ENCODE measurements at places on chromosomes 11 and 22. TPM values are rescaled to one million over a fixed set of nuclear protein-coding genes. Genes with fewer than 3 reads are reported as not detected.

- H3K36me3 ChIP-seq: peaks cover 32% of the 10 kb centered on the region
- DNase-seq: no peak
- H3K27ac ChIP-seq: peak overlapping the region; percentile 83
- peaks cover 48% of the 10 kb centered on the region for H3K4me1 ChIP-seq
Observed at GRCh38 chr11:45805305-45806071, 539 bp downstream of the SLC35C1 start.

GRCh38 chr11:120547811-120548681 lies 36.5 kb downstream of the GRIK4 start:
- H3K36me3 ChIP-seq: no peaks in the 10 kb centered on the region
- peaks cover 8% of the 10 kb centered on the region for H3K27me3 ChIP-seq
- H3K4me3 ChIP-seq: no peak overlapping the region
- no peak overlapping the region for H3K27ac ChIP-seq

- DNase-seq: no peak
- no peak overlapping the region for H3K4me3 ChIP-seq
- H3K36me3 ChIP-seq: no peaks in the 10 kb centered on the region
- no peak overlapping the region for H3K27ac ChIP-seq
- H3K27me3 ChIP-seq: peaks cover 32% of the 10 kb centered on the region
- no peaks in the 10 kb centered on the region for H3K4me1 ChIP-seq
Observed at GRCh38 chr11:44351006-44351660, 41.2 kb upstream of the ALX4 start.

DNA sequence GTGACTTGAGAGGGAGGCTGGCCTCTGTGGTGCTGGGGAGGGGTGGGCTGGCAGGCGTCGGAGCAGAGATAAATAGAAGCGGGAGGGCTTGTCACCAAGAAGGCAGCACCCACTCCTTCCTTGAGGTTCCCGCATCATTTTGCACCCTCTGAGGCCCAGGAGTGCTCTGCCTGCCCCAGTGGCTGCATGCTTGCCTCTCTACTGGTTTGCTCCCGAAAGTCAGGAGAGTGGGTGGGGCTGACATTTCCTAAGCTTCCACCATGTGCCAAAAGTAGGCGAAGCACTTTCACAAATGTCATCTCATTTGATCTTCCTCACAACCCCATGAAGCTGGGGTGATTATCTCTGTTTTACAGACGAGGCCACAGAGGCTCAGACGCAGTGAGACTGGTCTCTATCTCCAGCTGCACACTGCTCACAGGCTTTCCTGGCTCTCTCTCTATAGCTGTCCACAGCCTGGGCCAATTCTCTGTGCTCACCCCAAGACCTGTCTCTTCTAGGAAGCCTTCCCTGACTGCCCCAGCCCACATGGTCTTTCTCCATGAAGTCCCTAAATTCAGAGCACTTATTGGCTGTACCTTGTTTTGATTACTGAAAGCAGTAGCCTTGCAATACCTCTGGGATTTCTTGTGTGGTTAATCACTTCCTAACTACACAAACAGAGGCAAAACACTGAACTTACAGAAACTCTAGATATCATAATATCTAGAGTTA lies 2.6 kb upstream of the UCP3 start:
- no peak overlapping the region for H3K4me3 ChIP-seq
- H3K27ac ChIP-seq: peak overlapping the region; percentile 86
- peak; percentile 56 for DNase-seq

- H3K4me1 ChIP-seq: peaks cover 11% of the 10 kb centered on the region
- no peak overlapping the region for H3K4me3 ChIP-seq
- H3K27ac ChIP-seq: no peak overlapping the region
- H3K27me3 ChIP-seq: no peaks in the 10 kb centered on the region
- DNase-seq: no peak
Observed at GRCh38 chr11:81787584-81788049, 946.0 kb downstream of the FAM181B start.

- H3K4me3 ChIP-seq: no peak overlapping the region
- H3K36me3 ChIP-seq: no peaks in the 10 kb centered on the region
- no peak for DNase-seq
- no peak overlapping the region for H3K27ac ChIP-seq
- no peaks in the 10 kb centered on the region for H3K27me3 ChIP-seq
Observed at GRCh38 chr11:85088286-85088685, 538.9 kb downstream of the DLG2 start.

DNA sequence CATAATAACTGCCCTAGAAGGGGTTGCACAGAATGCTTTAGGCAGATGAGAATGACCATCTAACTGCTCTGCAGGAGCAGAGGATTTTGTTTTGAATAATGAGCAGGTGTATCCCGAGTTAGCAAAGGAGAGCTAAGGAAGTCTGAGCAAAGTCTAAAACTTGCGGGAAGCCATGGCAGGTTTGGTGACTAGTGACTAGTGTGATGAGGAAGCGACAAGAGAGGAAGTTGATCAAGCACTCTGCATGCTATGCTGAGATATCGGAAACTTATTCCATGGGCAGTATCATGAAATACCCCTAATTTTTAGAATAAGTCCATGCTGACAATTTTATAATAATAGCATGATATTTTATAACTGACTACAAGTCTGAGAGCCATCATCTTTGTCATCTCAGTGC lies 12.9 kb downstream of the OLFML1 start:
- no peaks in the 10 kb centered on the region for H3K36me3 ChIP-seq
- peaks cover 4% of the 10 kb centered on the region for H3K4me1 ChIP-seq
- no peak overlapping the region for H3K4me3 ChIP-seq
- no peak for DNase-seq
- H3K27ac ChIP-seq: no peak overlapping the region

GRCh38 chr22:40156001-40156516 lies 21.7 kb upstream of the TNRC6B start:
- H3K4me1 ChIP-seq: peaks cover 10% of the 10 kb centered on the region
- no peak overlapping the region for H3K4me3 ChIP-seq
- no peaks in the 10 kb centered on the region for H3K27me3 ChIP-seq
- H3K36me3 ChIP-seq: no peaks in the 10 kb centered on the region
- H3K27ac ChIP-seq: peak overlapping the region; percentile 15

DNA sequence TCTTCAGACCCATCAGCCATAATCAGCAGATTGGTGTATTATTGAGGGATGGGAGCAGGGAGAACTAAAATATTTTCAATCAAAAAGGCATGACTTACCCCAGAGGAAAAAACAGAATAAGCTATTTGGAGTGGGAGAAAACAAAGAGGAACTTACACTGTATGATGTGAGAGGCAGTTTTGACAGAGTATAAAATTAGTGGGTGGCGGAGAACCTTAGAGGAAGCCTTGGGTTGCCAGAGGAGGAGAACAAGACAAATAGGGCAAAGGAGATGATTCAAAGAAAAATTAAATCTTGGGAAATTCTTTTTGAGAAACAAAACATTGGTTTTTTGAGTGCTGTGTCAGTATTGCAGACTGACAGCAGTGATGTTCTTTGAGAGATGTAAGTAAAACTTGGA lies 285.0 kb downstream of the C11orf87 start:
- no peaks in the 10 kb centered on the region for H3K27me3 ChIP-seq
- no peak overlapping the region for H3K27ac ChIP-seq
- H3K4me1 ChIP-seq: no peaks in the 10 kb centered on the region
- H3K36me3 ChIP-seq: no peaks in the 10 kb centered on the region
- no peak for DNase-seq

- H3K27me3 ChIP-seq: no peaks in the 10 kb centered on the region
- H3K4me3 ChIP-seq: no peak overlapping the region
- peaks cover 4% of the 10 kb centered on the region for H3K36me3 ChIP-seq
- DNase-seq: no peak
- peaks cover 9% of the 10 kb centered on the region for H3K4me1 ChIP-seq
Observed at GRCh38 chr22:43128928-43129424, 14.2 kb downstream of the MCAT start.

GRCh38 chr11:57277845-57278720 lies 41.0 kb upstream of the APLNR start:
- no peak overlapping the region for H3K4me3 ChIP-seq
- peaks cover 4% of the 10 kb centered on the region for H3K4me1 ChIP-seq
- H3K36me3 ChIP-seq: no peaks in the 10 kb centered on the region
- no peak overlapping the region for H3K27ac ChIP-seq

GRCh38 chr11:13375798-13376197 lies 87.2 kb downstream of the BTBD10 start:
- DNase-seq: no peak
- no peak overlapping the region for H3K4me3 ChIP-seq
- H3K27ac ChIP-seq: peak overlapping the region; percentile 8
- no peaks in the 10 kb centered on the region for H3K4me1 ChIP-seq

DNA sequence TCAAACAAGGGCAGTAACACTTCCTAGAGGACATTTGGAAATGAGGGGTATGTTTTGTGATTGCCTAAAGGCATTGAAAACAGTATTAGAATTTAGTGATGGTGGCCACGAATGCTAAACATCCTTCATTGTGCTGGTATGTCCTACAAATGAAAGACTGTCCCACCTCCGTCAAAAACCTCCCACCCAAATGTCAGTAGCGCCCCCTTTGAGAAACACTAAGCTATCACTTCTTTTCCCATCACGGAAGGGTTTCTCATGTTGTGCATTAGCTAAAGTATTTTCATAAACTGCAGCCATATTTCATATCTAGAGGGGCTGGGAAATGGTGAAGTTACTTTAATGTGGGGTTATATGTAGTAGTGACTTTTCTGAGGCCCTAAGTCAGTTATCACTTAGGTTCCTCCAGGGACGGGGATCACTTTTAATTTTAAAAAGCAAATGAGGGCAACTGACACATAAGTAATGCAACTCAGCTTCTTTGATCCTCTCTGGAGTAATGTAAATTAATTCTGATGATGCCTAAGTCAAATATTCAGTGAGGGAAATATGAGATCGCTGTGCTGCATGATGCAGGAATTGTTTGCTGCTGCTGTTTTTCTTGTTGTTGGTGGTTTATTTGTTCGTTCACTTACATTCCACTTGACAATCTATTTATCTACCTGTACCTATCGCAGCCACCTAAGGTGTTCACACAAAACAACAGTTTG lies 1403.4 kb upstream of the TENM4 start:
- no peaks in the 10 kb centered on the region for H3K36me3 ChIP-seq
- H3K4me3 ChIP-seq: no peak overlapping the region
- no peaks in the 10 kb centered on the region for H3K4me1 ChIP-seq
- H3K27ac ChIP-seq: no peak overlapping the region

The CALCA gene
- total RNA-seq: not detected

The DUSP8 gene
- 2.6 TPM for total RNA-seq

The RTL10 gene
- 13.3 TPM for total RNA-seq

The CAT gene
- 32.5 TPM for total RNA-seq

The MPPED1 gene
- total RNA-seq: not detected

The GPHA2 gene
- not detected for total RNA-seq

The SCGB2A2 gene
- not detected for total RNA-seq

The CASP5 gene
- not detected for total RNA-seq

The RNF141 gene
- 12.2 TPM for total RNA-seq
